ENCODE measurements at places on chromosomes 1 and 21.

DNA sequence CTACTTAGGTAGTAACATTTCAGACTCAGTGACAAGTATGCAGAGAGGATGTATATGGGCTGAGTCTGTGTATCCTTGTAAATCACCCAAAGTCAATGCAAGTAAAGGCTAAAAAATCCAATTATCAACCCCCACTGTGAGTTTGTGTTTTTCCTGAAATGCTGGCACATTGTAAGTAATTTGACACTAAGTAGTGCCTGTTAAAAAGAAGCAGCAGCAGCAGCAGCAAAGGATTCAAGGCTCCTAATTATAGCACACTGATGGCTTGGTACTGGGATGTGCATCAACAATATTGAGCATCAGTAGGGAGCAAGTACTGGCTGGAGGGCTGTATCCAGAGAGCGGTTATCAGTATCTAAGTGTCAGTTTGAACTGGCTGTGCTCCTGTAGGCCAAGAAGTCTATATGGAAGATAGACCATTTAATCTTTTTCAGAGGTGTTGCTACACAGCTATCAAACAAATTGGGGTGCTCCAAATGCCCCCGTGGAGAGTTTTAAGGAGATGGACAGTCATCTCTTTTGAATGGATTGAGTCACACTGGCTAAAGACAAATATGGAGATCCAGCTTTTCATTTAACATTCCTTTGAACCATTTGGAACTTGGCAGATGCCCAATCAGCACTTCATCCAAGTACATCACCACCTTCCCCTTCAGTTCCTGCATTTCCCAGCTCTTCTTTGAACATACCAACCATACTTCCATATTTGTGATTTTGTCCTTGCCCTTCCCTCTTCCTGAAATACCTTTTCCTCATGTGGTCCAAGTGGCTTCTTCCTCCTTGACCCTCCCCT lies 241.2 kb upstream of the ST6GALNAC5 start:
- DNase-seq: no peak

DNA sequence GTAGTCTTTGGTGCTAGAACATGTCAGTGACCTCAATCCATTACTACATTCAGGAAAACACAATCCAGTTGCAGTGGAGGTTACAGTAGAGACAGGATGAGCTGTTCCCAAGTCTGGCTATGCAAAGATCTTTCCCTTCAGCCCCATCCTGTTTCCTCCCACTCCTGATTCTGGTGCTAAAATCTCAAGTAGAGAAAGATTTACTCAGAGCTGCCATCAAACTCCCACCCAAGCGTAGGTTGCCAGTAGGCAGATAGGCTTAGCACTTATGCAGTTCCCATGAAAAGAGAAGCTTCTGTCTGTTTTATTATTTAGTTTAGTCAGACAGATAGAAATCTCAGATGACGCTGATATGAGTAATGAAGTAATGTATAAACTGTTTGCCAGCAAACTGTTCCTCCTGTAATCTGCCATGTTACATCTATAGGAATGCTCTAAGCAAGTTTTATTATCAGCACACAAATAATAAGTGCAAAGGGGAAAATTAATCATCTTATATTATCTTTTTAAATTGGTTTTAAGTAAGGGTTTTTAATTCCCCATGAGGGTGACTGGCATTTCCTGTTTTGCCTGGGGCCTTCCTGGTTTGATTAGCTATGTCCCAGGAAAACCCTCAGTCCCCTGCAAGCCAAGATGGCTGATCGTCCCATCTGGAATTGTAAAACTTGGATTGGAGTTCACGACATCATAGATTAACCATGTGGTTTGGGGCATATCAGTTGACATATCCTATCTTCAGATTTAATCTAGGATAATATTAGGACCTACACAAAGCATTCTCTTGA lies 188.3 kb upstream of the PALMD start:
- DNase-seq: no peak

DNA sequence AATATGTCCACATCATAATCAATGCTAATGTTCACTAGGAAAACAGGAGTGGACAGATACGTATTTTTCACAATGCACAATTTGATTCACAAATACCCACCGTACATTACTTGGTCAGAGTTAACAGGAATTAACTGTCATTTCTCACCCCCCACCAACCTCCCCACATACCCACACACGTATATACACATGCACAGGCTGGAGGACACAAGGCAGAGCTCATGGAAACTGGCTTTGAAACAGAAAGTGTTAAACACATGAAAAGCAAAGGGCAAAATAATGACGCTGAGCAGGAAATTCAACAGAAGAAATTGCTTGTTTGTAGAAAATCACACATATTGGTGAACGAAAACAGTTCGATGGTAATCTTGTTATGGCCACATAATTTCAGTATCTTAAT lies 188.4 kb upstream of the DMRTA2 start:
- DNase-seq: no peak

DNA sequence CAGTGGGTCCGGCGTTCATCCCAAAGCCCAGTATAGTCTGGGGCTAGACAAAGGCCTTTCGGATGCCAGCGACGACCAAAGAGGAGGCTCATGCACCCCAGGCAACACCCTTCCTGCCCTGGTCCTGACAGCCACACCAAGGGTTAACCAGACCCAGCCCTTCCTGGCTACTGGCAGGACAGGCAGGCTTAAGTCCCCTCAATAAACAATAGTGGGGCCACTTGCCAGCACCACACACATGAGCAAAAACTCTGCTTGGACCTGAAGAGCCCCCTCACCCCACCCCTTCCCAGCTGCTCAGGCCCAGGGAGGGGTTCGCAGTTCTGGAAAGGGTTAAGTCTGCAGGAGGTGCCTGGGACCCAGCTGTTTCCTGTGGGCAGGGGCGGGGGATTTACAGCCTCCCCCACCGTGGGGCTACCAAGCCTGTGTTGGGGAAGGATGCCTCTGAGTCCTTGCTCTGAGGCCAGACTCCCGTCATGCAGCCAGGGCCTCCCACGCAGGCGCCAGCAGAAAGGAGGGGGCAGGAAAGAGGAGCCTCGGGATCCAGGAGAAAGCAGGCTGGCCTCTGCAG lies 18.2 kb downstream of the PHLDA3 start:
- no peak for DNase-seq

- peak; percentile 98 for DNase-seq
These were observed 132.4 kb downstream of the EDEM3 start for GRCh38 chr1:184622136-184622823.

DNA sequence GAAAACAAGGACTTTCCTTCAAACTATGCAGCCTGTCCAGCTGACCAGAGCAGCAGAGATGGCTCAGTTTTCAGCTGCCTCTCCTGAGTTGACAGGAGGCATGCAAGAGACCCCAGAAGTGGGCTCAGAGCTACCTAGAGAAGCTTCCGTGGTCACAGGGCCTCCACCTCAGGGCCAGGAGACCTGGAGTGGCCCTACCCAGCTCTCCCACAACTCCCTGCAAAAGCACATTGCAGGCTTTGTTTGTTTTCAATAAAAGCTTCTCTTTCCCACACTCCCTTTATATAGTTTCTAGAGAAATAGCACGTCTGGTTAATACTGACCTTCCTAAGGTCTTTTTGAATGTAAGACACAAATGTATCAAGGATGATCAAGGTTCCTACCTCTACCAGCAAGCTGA lies 40.1 kb downstream of the RRAGC start:
- no peak for DNase-seq

Data from SHP77 treated with DMSO at 0.1 percent for 48 hours (cell line).